Epithelial cell of prostate (primary cell): ENCODE measurements at places on chromosomes 12 and 14.
A peak's percentile ranks its signal among the peaks of the same experiment; 100 is the strongest.

- peak; percentile 22 for DNase-seq
Observed at GRCh38 chr14:97902630-97903029, 1105.4 kb downstream of the VRK1 start.

- DNase-seq: peak; percentile 90
Observed at GRCh38 chr12:47267571-47267970, 187.8 kb upstream of the AMIGO2 start.

GRCh38 chr12:12979731-12980259 lies 20.3 kb downstream of the HEBP1 start:
- DNase-seq: no peak

DNA sequence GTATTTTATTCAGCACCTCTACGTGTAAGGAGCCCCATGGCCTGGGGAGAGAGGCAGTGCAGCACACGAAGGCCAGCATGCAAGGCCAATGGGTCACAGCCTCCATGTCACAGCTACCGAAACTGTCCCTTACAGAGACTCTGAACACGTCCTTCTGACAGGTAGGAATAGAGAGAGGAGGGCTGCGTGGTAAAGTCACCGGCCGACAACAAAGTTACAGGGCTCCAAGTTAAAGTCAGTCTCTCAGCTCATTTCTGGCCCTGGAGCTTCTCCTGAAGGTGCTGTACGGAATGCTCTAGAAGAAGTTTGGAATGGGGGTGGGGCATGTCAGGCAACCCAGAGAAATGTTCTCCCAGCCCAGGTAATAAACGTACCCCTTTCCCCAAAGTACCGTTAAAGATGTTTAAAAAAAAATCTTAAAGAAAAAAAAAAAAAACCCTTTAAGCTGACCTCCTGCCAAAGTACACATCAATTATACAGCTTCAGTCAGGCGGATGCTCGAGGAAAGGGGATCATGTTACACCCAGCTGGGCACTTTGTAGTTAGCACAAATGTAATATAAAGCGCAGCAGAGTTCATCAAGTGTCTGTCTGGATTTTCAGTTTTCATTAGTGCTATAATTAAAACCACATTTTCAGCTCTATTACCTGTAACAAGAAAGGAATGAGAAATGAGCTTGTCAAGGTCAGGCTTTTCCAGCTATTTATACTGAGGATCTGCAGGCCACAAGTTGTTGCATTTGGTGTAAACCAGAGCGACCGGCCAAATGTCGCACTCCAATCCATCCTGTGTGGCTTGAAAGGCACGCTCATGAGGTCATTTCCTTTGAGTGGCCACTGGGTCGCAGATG lies 53.3 kb upstream of the CDKN3 start:
- no peak for DNase-seq

DNA sequence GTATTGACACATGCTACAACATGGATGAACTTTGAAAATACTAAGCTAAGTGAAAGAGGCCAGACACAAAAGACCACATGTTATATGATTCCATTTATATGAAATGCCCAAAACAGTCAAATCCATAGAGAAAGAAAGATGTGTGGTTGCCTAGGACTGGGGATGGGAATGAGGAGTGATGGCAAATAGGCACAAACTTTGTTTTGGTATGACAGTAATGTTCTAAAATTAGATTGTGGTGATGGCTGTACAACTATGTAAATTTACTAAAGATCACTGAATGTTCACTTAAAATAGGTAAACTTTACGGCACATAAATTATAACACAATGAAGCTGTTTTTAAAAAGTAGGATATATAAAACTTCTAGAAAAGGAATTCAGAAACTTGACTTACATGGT lies 41.7 kb downstream of the PPP1R13B start:
- DNase-seq: no peak

DNA sequence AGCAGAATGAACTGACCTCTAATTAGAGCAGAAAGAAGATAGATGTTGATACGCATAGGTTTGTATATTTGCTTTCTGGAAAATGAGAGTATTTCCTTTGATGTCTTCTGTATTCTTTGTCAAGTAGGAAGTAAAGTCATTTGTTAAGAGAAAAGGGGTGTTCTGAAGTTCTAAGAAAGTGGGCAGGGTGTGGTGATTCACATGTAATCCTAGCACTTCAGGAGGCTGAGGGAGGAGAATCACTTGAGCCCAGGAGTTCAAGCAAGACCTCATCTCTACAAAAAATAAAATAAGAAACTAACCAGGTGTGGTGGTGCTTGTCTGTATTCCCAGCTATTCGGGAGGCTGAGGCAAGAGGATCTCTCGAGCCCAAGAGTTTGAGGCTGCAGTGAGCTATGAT lies 2.8 kb downstream of the RHNO1 start:
- no peak for DNase-seq

DNA sequence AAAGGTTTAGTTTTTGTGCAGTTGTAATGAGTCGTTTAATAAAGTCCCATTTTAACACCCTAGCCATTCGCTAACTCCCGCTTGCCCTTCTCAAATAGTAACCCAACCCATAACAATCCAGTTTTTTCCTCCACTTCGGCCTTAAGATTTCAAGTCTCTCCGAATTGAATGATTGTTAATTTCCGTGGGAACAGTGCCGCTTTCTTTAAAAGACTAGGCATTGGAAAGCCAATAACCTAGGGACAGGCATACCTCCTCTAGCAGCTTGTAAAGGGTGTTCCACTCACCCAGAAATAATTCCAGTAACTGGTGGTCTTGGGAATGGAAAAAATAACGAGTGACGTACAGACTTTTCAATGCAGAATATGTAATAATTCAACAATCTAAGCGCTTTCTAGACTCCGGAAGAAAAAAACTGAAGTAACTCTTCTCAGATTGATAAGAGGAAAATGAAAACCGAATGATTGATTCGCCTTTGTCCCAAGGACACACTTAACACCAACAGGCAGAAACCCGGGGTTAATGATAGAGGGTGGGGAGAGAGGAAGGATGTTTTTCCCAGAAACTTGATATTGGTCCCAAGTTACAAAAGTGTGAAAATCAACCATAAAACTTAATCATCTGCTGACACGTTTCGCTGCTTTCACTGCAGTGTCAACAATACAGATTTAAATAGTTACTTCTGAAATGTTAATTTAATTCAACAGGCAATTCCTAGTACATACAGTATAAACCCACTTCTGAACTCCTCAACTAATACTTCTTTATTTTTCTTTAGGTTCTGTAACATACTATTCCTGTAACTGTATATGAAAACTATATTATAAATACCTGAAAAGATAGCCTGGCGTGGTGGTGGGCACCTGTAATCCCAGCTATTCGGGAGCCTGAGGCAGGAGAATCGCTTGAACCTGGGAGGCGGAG lies 1.0 kb upstream of the SINHCAF start:
- DNase-seq: no peak

GRCh38 chr12:98696036-98696646 lies 51.1 kb downstream of the APAF1 start:
- no peak for DNase-seq

DNA sequence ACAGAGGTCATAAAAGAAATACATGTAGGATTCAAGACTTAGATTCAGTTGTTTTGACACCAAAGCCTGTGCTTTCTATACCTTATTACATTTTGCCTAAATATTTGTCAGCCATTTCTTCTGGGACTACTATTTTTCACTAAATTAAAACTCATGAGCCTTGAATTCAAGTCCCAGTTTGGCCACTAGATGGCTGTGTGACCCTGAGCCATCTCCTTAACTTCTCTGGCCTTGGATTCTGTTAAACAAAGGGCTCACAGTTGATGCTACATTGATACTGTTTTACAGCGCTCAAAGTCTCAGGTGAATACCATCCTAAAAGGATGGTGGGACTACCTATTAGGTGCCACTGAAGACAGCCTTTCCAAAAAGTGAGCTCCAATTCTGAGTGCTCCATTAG lies 39.6 kb upstream of the CCDC198 start:
- no peak for DNase-seq

GRCh38 chr12:28360253-28360652 lies 170.0 kb downstream of the CCDC91 start:
- DNase-seq: no peak
